NCI-H526 (cell line): ENCODE measurements at places on chromosomes 1 and 21.
A peak's percentile ranks its signal among the peaks of the same experiment; 100 is the strongest.

- peak; percentile 64 for DNase-seq
Measured at GRCh38 chr1:23019863-23020625, 776 bp downstream of the KDM1A start.

DNA sequence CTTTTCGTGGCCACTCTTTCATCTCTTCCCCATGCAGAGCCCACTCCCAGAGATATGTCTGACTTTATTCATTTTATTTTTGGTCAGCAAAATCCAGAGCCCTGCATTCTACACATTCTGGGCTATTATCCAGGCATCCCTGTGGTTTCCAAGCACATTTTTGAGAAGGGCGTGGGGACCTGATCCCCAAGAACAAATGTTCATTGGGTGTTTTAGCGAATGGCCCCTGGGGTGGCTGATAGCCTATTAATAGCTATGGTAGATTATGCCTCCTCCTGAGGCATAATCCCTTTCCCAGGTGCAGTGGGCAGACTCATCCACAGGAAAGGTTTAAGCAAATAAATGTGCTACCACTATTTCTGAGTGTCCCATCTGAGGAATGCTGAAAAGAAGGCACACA, 511.8 kb upstream of the USP24 start:
- peak; percentile 79 for DNase-seq

DNA sequence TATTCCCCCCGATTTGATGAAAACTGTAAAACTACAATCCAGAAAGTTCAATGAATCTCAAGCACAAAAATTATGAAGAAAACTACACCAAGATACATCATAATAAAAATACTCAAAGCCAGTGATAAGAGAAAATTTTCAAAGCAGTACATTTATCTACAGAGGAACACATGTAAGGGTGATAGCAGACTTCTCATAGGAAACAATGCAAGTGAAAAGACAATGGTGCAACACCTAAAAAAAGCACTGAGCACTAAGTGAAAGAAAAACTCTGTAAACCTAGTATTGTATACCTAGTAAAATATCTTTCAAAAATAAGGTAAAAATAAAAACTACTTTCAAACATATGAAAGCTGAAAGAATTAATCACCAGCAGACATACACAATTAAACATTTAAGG, 76.1 kb upstream of the IRF2BP2 start:
- DNase-seq: no peak

DNA sequence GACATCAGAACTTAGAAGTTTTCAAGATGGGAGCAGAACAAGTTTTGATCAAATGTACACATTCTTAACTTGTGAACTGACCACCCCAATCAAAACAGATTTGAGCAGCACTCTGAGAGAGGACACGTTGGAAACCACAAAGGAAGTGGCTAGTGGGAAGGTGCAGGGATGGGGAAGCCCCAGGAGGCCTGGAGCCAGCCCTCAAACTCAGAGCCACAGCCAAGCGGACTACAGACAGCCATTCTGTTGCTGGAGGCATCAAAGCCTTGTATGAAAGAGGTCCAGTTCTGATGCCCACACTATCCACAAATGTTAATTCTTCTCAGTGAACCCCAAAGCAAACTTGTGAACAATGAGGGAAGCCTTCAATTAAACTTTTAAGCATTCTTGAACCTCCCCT, 143.6 kb upstream of the RAB4A start:
- no peak for DNase-seq

DNA sequence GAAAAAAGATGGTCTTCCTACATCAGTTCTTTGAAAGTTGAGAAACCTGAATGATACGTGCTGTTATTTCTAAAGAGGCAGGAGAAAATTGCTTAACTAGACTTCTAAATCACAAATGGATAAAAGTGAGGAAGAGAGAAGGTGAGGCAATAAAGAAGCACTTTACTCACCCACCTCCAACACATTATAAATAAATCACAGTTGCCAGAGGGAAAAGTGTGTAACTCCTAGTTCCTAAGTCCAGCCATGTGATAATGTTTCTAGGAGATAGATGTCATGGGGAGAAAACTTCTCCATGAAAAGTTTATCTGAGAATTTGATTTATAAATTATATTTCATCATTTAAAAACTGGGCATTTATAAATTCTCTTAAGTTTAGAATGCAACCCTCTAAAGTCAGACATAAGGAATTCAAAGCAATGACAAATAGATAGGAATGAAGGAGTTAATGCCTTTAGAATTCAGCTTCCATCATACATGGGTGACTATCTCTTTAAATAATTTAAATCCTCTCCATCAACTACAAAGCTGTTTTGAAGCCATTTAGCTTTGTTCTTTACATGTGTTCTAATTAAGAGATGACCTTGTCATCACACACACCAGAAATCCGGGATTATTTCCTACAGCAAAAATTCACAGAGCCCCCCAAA, 60.0 kb downstream of the NRIP1 start:
- no peak for DNase-seq

GRCh38 chr21:36807422-36807928, 108.6 kb downstream of the SIM2 start:
- DNase-seq: no peak
